Heart right ventricle (tissue), 16 donors: ENCODE measurements at places on chromosomes 12 and 14. TPM values are rescaled to one million over a fixed set of nuclear protein-coding genes. Genes with fewer than 3 reads are reported as not detected.

The ARHGDIB gene
- 114 TPM for polyA plus RNA-seq

The KRT3 gene
- not detected for polyA plus RNA-seq

The FLRT2 gene
- 1.5 TPM for polyA plus RNA-seq

DNA sequence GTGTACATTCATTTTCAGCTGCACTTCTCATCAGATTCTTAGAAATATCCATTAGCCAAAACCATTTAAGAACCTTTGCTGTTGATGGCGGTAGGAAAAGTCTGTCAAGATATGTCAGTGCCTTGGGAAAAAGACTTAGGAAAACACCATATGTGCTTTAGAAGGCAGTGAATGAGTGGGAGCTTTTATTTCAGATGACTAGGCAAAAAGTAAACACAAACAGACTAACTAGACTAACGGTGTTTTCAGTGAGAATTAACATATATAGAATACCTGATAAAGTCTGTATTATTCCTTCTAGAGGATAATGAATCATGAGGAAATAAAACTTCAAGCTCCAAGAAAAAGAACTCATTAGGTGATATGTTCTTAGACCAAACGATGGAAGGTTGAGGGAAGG is 418.9 kb downstream of the NAV3 start:
- no peak for DNase-seq

DNA sequence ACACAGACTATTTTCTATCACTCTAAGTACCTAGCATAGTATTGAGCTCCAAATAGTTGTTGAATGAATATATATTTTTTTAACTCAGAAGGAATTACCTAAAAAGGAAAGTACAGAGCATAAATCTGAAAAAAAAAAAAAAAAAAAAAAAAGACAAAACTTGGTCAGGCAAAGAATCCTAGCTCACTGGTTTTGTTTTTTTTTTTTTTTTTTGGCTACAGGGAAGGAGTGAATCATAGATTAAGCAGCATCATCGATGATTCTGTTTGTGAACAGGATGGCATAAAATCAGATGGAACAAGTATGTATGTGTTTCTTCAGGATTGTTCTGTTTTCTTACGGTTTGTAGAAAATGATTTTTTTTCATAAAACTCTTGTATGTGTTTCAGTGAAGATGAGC is 66.1 kb upstream of the BCAT1 start:
- DNase-seq: no peak

DNA sequence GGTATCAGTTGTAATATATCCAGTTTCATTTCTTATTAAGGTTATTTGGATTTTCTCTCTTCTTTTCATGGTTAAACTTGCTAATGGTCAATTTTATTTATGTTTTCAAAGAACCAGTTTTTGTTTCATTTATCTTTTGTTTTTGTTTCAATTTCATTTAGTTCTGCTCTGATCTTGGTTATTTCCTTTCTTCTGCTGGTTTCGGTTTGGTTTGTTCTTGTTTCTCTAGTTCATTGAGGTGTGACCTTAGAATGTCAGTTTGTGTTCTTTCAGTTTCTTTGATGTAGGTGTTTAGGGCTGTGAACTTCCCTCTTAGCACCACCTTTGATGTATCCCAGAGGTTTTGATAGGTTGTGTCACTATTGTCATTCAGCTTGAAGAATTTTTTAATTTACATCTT is 145.6 kb upstream of the SLCO1B1 start:
- DNase-seq: no peak

DNA sequence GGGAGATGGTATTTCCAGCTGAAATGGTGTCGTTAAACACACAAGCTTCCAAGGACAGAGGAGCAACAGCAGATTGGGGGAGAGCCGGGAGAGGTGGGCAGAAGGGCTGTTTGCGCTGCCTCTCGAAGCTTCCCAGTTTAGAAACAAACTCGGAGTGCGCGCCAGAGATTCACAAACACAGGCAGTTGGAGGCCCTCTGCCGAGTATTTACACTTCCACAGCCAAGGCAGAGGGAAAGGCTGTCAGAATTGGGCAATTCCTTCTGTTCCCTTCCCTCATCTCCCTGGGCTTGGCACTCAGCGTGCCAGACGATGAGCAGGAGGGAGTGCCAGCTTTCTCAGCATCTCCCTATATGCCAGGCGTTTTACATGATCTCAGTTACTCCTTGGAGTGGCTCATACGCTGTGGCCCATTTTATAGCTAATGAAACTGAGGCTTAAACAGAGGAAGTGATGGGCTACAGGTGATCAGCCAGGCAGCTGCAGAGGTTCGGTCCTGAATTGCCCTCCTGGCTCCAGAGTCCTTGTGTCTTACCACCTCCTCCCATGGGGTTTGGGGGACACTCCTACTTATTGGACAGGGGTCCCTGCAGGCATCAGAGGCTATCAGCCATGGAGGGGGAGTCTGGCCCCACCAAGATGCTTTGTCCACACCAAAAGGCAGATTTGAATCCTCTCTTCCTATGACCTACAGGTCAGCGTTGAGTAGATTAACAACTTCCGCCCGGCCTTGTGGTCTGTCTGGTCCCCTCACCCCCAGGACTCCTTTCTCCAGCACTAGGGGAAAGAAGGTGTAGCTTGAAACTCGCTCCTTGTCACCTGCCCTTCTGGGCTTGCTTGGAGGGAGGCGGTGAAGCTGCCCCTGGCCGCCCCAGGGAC is 3.1 kb downstream of the FAM222A start:
- DNase-seq: peak; percentile 50

DNA sequence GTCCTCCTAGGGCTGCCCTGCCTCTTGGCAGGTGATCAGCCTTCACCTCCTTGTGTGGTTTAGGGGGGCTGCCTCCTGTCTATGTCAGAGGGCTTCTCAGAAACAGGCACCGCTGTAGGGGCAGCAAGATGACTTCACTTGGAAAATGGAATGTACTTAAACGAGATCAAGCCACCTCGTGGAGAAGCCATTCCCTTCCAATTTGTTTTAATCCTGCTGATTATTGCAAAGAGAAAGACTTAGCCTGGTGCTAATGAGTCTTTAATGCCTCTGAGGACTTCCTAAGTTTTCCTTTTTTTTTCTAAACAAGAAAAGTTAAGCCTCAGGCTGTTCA is 62.3 kb upstream of the RFLNA start:
- no peak for DNase-seq

GRCh38 chr14:61749264-61749663 is 13.0 kb upstream of the SNAPC1 start:
- DNase-seq: no peak
